CD4-positive, alpha-beta T cell treated with Interleukin-10 for 1 hour (primary cell): ENCODE measurements at places on chromosomes 5 and 9.

DNA sequence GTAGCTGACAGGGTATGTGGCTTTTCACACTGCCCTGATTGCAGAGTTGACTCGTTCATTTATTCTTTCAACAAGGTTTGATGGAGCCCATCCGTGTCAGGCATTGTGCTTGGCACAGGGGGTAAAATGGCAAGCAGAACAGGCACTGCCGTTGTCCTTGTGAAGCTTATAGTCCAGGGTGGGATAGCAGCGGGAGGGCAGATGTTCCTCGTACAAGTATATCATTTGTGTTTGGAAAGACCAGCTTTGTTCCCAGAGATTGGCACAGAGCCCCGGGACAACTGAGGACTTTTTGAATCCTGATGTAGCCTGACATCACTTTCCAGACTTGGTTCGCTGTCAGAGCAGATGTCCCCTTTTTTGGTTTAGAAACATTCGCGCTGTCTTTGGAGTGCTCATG lies 50.9 kb downstream of the MVB12B start:
- no peak for DNase-seq

GRCh38 chr9:12441506-12441905 lies 251.7 kb upstream of the TYRP1 start:
- DNase-seq: no peak

- peak; percentile 53 for DNase-seq
Measured at GRCh38 chr9:14693251-14693861, at the start of gene ZDHHC21. Gene ZDHHC21, minus strand, starts transcription at chr9:14693432. Its CDS starts 19,092 bp downstream, at chr9:14674340.

DNA sequence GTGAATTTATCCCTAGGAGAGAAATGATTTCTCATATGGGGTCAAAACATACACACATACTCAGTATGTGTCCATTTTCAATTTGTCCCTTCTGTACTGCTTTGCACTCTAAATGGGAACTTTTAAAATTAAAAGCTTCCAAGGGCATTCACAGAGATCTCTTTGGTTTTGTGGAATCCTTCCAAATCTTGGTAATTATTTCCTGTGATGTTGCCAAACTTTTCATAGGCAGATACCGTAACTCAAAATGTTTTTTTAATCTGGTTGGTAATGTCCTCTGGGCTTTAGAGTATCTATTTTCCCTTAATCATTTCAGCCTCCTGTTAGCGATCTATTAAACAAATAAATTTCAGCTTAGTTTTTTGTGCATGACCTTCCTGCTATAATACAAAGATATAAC lies 282.4 kb downstream of the ARHGEF28 start:
- no peak for DNase-seq

- no peak for DNase-seq
Measured at GRCh38 chr5:66867618-66868322, 271.6 kb downstream of the MAST4 start.

GRCh38 chr5:68822796-68823195 lies 271.0 kb upstream of the SLC30A5 start:
- DNase-seq: no peak
